ENCODE measurements at places on chromosomes 2 and 18.
A peak's percentile ranks its signal among the peaks of the same experiment; 100 is the strongest.

GRCh38 chr2:69571189-69571588 lies 72.3 kb downstream of the AAK1 start:
- DNase-seq = no peak

DNA sequence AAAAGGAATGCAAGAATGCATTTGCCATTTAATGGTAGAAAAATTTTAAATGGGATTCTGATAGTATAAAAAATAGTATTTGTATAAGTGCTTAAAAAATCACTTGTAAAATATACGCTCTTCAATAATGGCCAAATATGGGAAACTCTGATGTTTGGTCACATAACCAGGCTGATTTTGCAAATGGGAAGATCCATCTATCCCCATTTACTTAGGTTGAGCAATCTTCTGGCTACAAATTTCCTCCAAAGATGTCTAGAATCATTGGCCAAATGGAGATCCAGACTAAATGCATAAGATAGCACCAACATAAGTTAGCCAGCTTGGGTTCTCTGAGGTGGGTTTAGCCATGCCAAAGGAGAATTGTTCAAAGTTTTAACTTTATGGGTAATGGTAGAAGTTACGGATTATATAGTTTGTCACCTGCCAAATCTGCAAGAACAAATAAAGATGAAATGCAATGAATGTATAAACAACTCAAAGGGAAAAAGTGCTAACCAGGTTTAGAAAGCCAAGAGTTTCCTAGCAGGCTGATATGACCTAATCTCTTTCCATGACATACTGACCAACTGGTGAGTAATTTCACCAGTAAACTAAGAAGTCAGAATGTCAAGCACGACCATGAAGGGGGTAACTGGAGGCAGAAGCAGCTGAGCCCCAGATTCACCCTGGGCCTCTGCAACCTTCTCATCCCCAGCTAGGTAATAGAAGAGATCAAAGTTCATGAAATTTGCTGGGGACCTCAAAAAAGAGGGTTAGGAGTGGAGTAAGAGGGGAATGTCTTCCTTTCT lies 10.0 kb downstream of the RHOB start:
- peak; percentile 21 for DNase-seq

DNA sequence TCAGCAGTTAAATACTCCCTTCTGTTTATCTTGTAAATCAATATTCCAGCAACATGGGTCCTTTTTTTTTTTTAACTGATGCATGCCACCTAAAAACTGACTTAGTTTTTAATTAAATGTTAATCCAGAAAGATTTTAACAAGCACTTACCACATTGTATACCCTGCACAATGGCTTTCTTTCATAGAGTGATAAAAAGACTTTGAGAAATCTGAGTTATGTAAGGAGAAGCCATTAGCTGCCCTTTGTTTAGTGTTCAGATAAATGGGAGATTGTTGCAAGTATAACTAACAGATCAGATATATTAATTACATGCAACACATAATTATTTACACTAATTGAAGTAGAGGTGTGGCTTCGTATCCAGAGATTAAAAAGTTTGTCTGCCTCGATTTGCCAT lies 22.7 kb upstream of the NFATC1 start:
- DNase-seq = no peak

- DNase-seq = no peak
Observed at GRCh38 chr2:190405070-190405469, 3.1 kb upstream of the MFSD6 start.

Measured in activated CD4-positive, alpha-beta T cell treated with anti-CD3 and anti-CD28 coated beads, Interleukin-2, Interleukin-4, amounts not matched to agents 100 ng/mL and 50 ng/mL, durations not matched to agents 16 hours and 8 hours (primary cell).